Activated CD4-positive, alpha-beta T cell treated with anti-CD3 and anti-CD28 coated beads, Interleukin-2, Interleukin-6, amounts not matched to agents 100 ng/mL and 50 ng/mL, durations not matched to agents 16 hours and 8 hours (primary cell): ENCODE measurements at places on chromosomes 6 and 20.

DNA sequence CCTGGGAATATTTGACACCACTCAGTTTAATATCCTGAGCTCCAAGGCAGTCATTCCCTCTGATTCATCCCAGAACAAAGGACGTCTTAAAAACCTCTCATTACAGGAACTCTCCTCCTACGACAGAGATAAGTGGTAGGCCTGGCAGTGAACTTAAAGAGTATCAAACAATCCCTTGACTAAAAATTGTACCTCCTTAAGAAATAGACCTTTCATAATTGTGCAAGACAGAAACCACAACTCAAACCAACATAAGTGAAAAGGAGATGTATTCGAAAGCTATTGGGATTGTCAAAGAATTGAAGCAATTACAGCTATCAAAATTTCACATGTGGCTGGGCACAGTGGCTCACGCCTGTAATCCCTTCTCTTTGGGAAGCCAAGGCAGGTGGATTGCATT lies 19.1 kb upstream of the BNIP5 start:
- peak; percentile 66 for DNase-seq

DNA sequence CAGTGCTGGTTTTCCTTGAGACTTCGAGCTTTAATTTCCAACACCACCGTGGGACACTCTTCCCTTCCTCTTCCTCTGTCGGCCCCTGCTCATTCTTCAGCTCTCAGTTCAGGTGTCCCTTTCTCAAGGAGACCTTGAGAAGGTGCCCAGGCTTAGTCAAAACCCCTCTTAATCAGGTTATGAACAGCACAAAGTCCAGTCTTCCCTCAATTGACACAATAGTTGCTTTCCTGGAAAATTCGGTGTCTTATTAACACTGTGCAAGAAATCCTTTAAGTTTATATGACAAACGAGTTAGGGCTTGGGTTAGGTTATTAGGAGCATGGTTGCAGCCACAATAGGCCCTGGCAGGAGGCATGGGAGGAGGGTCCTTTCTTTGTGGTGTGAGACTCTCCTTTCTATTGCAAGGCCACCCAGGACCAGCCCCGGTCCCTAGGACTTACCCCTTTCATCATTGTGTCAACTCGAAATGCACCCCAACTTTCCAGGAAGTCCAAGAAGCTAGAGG lies 1.5 kb upstream of the NSFL1C start:
- DNase-seq: no peak

DNA sequence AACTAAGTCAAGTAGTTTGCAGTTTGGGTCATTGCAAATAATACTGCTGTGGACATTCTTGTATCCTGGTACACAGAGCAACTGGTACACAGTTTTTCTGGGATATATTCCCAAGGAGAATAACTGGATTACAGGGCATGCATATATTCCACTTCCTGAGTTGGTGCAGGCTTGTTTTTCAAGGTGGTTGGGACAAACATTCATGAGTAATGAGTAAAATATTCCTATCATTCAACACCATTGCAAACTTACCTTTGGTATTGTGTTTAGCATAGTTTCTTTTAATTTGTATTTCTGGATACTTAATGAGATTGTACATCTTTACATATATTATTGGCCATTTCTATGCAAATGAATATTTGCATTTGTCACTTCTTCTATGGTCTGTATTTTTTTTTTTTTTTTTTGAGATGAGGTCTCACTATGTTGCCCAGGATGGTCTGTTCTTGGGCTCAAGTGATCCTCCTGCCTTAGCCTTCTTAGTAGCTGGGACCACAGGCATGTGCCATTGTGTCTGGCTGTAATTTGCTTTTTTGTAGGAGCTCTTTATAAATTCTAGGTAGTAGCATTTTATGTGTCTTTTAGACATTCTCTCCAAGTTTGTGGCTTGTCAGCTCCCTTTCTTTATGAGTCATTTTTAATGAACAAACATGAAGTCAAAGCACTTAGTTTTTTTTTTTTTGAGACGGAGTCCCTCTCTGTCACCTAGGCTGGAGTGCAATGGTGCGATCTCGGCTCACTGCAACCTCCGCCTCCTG lies 158.7 kb downstream of the SOX4 start:
- no peak for DNase-seq

GRCh38 chr6:72820906-72821305 lies 199.0 kb downstream of the KCNQ5 start:
- DNase-seq: no peak

DNA sequence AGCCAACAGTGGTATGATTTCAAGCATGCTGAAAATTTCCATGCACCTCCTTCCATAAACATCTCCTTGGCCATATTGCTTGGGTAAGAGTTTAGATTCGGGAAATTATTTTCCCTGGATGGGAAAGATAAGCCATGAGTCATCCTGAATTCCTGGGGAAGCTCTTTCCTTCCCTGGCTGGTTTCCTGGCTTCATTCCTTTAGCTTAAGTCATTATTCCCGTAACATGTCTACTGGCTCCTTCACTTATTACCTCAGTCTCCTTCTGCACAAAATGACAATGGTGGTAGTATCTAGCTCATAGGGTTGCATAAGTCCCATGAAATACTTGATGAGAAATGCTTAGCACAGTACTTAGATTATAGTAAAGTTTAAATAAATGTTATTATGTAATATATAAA lies 27.6 kb downstream of the TINAG start:
- DNase-seq: no peak

GRCh38 chr6:96302991-96303390 lies 218.6 kb upstream of the UFL1 start:
- no peak for DNase-seq

GRCh38 chr6:42075159-42075838 lies 25.0 kb downstream of the TAF8 start:
- peak; percentile 69 for DNase-seq

GRCh38 chr6:18663011-18663410 lies 275.9 kb downstream of the RNF144B start:
- DNase-seq: no peak

DNA sequence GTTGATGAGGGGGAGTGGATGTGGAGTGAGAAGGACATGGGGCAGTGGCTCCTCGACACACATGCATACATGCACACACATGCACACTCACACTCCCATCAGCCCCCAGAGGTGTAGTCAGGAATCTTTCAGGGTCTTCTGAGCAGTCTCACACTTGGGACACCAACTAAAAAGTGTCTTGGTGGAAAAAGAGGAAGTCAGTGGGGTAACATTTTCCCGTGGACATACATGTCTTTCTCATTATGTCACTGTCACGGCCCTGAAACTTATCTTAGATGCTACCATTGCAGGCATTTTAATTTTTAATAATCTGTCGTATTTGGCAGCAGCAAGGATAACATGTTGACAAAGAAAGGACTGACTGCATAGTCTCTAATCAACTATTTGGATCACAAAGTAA lies 261.1 kb downstream of the ADGRG6 start:
- DNase-seq: no peak

DNA sequence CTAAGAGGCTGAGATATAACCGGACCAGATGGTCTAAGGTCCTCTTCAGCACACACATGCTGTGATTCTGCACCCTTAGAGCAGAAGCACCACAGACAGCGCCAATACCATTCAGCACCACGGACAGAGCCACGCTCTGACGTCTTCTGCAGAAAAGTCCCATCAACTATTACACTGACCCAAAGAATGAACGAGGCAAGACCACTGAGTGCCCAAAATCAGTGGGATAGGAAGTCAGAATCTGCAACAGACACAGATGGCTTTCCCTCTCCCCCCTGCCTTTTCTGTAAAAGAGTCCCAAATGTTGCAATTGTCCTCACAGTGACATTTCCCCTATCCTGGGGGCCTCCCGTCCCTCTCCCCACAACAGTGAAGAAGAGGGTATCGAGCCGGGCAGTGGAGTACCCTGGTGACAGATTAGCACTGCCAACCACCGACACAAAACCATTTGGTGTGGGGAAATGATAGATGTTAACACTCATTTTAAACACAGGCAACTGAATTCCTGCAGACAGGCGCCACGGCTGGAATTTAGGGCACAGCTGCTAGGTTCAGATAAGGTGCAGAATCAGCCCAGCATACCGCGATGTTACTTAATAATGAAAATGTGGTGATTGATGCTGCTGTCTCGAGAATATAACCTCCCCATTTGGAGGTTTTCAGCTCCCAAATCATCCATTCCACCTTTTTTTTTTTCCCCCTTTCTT lies 66.6 kb upstream of the CTNNBL1 start:
- peak; percentile 40 for DNase-seq

- no peak for DNase-seq
Observed at GRCh38 chr20:44405785-44406571, 50.5 kb downstream of the HNF4A start.

DNA sequence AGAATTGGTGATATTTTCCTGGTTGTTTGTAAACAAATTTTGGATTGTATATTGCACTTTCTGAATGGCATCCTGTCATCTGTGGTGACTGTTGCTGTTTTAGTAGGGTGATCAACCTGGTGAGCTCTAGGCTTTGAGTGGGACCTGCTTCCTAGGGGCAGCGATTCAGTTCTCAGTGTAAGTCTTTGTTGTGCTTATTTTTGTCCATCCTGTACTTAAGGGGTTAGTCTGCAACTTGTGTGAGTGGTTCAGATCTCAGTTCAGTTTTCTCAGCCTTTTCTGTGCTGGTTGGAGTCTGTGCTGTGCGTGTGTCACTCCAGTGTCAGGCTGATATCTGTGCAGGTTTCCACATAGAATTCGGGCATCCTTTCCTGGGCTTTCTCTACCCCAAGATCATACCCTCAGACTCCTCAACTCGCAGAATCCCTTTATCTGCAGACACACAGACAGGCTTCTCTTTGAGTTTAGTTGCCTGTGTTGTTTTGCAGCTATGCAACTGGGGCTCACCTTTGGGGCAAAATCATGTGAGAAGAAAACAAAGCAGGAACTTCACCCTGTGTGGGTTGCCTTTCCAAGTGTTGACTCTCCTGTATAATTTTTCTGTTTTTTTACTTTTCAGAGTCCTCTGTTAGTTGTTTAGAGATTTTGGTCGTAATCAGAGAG lies 177.7 kb downstream of the FARS2 start:
- DNase-seq: no peak

DNA sequence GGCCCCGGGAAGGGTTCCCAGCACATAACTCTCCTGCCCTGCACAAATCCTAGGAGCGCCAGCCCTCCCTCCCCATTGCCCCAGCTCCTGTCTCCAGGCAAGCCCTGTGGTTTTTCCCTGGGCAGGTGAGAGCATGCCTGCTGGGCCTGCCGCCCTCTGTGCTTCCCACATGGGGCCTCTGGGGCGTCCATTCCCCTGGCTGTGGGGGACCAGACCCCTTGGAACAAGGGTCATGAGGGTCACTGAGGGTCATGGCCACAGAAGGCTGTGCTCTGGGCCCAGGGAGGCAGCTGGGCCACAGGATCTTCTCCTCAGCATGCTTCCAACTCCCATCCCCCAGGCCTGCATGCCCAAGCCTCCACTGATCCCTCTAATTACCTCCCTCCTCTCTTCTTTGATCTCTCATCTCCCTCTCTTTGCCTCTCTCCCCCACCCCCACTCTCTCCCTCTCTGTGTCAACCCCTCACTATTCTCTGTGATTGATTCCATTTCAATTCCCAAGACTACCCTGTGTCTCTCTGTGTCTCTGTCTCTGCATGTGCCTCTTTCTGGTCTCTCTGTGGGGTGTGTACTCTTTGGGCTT lies 6.1 kb downstream of the MDFI start:
- DNase-seq: no peak

DNA sequence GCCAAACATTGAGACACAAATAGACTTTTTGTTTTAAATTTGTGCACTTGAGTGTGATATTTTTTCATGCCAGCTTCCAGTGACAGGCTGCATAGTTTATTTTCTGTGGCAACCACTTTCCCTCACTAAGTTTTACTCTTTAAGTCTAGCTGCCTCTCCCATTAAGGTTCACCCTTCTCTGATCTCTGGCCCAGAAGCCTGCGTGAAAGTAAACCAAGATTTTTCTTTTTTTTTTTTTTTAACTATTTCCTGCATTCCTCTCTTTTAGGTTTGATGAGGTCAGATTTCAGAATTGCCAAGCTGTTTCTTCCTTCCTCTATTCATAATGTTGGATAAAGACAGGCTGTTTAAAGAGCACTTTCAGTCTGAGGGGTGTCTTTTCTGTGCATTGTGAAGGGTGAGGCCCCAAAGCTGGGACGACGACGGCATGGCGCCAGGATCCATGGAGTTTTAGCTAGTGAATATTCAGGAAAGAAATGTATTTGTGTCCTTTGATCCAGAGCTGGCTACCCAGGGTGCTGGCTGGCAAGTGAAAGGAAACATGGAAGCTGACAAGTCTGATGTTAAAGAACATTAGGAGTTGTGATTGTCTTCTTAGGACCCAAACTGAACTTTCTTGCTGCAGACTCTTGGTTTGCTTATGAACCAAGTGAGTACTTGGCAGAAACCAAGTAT lies 50.7 kb downstream of the DOK5 start:
- no peak for DNase-seq

DNA sequence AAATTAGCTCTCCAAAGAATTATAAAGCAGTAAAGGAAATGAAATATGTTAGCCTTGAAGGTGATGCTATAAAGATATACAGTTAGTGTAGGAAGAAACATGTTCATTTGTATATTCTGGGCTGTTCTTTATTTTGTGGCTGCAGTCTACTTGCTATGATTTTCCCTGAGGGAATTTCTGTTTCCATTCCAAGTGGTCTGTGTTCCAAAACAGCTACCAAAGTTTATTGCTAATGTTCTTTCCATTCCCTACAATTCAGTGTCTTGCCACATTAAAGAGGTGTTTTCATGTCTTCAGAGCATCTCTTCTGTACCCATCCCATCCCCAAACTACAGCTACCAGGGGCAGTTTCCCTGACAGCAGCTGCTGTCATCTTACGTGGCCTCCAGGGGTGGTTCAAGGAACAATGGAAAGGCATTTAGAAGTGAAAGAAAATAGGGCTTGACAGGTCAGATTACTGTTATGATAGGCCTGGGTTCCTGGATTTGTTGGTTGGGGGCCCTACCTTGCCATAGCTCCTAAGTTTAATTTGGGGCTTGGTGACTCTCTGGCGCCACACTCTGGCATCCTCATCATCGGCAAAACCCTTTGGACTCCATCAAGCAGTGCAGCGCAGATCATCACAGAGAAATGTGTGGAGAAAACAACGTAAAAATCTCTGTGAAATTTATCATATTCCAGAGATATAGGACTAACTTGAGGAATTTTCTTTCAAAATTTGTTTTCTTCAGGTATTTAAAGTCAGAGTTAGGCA lies 33.8 kb upstream of the AIG1 start:
- peak; percentile 33 for DNase-seq

DNA sequence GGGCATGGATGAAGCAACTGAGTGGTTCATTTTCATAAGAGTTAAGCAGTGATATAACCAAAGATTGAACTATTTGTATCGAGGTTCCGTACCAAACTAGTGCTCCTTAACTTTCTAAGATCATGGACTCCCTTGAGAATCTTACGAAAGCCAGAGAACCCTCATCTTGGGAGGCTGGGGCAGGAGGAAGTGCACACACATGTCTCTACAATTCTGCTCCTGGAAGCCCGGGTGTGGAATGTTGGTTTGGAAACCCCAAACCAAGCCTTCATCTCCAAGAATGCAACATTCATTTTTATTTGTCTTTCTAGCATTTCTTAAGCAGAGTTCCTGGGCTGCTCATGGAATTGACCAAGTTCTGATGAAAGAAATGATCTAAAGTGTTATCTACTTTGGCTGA lies 250.5 kb upstream of the PRND start:
- no peak for DNase-seq

DNA sequence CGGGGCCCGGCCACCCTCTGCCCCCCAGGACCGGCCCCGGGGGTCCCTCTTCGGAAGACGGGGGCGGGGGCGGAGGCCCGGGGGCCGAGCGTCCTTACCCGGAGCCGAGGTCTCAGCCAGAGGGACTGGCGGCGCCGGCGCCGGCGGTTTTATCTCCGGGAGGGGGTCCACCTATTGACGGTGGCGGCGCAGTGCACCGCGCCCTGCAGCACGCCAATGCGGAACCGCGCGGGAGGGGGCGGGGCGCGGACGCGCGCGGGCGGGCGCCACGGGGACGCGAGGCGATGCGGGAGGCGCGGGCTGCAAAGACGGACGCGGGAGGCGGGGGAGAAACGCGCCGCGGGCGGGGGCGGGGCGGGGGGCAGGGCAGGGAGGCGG lies at the start of gene EEF1A2:
TSS of gene EEF1A2 (minus strand) at position 124 of the 378 bp plus-strand sequence. CDS start 1,320 bp downstream, outside the sequence.
- no peak for DNase-seq
